CD4-positive, alpha-beta T cell treated with Interleukin-21 for 1 hour (primary cell): ENCODE measurements at places on chromosomes 5 and 9.

DNA sequence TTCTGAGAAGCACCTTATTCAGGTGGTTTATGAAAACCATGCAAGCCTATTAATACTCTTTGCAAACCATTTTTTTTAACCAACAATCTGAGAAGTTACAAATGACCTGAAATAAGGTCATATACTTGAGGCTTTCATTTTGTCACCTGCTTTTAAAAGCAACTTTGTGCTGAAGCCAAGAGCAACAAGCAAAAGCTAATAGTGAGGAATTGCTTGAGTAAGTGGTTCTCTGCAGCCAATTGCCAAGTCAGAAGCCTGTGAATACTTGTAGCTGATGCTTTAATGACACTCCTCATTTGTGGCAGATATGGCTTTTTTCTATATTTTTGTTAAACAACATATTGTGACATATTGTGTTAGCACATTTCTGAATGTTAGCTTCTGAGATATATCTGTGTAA, 126.7 kb upstream of the ZNF608 start:
- DNase-seq, result no peak

GRCh38 chr5:119291056-119291455, 64.8 kb upstream of the TNFAIP8 start:
- no peak for DNase-seq

GRCh38 chr5:173781816-173782670, 106.1 kb upstream of the CPEB4 start:
- peak; percentile 72 for DNase-seq

DNA sequence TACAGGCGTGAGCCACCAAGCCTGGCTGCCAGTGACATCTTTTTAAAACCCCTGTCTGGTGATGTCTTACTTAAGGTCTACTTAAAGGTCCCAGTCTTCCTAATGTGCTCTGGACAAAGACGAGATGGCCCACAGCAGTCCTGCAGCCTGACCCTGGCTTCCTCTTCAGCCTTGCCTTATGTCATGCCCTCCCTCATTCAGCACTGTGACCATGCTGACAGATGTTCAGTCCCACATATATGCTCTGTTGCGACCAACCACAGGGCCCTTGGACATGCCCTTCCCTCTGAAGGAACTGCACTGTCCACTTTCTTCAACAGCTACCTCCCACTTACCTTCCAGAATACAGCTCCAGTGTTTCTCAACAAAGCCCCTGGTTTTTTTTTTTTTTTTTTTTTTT, 172.8 kb upstream of the PANK3 start:
- DNase-seq, result no peak

DNA sequence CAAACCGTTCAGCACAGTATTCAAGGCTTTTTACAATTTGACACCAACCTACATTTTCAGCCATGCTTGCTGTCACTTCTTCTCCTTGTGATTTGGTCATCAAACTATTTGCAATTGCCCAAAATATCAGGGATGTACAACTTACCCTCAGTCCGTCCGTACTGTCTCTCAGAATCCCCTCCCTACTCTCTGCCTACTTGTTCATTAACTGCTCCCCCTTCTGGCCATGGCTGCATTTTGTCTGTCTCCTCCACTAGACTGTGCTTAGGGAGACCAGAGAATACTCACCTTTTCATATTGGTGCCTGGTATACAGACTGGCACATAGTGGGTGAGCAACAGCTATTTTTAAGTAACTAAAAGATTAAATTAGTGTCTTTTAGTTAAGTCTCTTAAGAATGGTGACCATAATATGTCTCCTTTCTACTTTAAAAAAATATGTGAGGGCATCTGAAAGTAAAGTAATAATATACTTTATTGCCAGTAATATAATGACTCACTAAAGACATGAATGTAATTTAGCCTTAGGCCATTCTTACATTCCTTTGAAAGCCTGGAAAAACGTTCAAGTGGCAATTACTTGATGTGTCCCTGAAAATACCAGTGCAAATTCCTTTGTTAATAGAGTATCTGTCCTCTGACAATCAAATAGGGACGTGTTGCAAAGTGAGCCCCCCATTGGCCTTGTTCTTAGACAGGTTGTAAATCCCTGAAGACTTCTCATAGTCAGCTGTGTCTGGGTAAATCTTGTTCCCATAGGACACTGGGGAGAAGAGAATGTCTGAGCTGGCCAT, 27.8 kb downstream of the PRLR start:
- DNase-seq, result peak; percentile 21

DNA sequence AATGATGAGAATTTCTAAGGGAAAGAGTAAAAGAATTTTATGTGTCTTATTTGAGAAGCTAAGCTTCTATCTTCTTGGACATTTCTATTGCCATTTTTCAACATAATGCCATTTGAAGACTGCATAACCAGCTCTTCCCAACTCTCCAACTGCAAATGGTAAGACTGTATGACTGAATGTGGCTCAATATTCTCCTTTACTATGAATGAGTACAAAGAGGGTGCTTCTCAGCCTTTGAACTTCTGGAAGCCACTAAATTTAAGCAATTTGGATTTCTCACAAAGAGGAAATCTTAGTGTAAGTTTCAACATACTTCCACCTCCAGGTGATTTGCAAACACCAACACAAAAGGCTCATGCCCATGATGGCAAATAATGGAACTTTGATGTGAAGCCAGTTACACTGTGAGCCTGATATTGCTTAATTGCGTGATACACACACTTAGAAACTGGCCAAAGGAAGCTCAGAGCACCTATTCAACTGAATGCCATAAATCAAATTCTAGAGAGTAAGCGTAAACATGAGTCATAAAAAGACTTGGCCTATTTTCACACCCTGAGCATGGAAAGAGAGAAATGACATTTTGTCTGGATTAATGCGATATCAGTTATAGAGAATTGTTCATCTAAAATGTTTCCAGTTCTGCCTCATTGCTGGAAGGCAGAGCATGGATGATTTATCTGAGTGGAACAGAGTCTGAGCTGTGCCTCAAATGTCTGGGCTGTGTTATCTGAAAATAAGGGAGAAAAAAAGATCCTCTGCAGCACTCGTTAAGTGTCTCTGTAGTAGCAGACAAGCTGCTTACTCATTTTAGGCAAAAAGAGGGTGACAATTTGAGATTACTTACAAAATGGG, 145.3 kb downstream of the PLK2 start:
- no peak for DNase-seq

DNA sequence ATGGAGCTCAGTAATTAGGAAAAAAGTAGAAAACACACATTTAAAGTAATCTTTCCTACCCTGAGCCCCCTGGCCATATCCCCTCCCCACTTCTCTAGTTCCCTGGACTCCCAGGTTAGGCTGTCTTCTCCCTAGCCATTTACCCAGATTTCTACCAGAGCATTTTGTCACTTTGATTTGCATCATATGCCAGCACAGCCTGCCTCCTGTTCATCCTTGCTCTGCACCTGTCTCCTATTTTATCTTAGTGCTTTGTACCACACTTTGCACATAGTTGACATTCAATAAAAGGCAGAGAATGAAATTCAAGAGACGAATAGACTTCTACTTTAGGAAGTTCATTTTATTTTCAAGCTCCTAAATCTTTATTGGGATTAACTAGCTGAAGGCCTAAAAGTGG, 344.5 kb downstream of the EBF1 start:
- DNase-seq, result no peak
